Stimulated activated CD8-positive, alpha-beta memory T cell treated with anti-CD3 and anti-CD28 coated beads, Interleukin-4, amount 100 ng/mL, for 24 hours (primary cell): ENCODE measurements at places on chromosomes 6 and 20.

- DNase-seq, result no peak
Observed at GRCh38 chr20:11445161-11445560, 472.5 kb upstream of the BTBD3 start.

DNA sequence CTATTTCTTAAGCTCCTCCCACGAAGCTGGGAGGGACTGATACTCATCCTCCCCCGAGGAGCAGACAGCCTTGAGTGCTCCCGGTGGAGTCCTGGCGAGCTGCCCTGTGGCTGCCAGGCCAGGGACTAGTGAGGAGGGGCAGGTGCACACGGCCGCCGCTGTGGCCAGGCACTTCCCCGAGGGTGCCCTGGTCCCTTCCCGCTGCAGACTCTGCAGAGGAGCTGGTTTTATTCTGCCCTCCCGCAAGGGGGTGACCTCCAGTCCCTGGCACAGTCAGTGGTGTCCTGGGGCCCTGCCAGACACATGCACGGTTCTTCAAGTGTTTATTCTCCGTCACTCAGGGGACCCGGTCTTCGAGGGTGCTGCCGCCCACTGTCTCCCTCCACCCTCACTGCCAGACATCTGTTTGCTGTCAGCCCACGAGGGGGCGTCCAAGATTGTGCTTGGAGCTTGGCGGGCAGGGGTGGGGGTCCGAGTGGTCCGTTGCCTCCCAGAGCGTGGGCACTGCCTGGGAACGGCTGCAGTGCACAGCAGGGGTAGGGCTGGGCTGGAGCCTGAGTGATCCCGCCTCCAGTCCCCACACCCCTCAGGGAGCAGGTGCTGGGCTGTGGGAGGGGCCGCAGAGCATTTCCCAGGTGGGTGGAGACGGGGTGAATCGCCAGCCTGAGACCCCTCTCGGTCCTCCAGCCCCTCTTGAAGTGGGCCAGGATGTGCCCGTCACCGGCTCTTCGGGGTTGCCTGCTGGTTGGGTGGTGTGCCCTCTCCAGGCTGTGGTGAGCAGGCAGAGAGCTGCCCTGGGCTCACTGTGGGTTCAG, 3.1 kb upstream of the CABLES2 start:
- no peak for DNase-seq

DNA sequence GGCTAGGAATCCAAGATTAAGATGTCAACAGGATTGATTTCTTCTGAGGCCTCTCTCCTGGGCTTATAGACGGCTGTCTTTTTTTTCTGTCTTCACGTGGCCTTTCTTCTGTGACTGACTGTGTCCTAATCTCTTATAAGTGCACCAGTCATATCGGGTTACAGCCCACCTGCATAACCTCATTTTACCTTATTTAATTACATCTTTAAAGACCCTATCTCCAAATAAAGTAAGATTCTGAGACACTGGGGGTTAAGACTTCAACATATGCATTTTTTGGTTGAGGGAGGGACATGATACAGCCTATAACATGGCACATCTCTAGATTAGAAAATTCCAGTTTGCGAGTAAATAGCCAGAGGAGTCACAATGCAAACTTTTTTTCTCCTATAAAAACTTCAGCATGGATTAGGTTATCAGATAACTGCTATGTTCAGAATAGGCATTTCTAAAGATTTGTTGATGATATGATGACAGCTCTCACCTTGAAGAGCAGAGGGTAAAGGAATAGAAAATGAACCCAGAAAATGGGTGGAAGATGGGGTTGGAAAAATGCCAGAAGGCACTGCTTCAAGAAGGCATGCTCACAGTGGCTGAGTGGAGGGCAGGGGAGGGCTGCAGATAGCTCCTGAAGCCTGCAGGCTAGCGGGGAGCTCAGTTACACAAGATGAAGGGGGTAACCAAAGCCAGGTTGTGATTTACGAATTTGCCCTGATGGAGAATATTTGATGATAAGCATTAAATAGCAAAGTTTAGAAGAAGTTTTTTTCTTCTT, 8.7 kb upstream of the PDE7B start:
- DNase-seq, result no peak

DNA sequence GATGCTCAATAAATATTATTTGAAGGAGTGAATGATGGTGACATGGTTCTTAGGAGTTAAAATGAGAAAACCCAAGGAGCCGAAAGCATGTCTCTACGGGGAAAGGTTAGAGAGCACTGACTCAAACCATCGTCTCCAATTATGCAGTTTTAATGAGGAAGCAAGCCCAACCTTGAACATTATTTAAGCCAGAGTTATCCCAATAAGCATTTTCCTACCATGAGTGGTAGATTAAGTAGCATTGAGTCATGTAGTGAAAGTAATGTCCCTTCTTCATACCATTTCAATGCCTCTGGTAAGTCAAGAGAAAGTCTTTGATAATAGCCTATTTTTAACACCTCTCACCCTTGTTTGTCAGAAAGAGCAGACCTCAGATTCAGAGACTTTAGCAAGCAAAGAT, 13.5 kb downstream of the TSHZ2 start:
- DNase-seq, result no peak

DNA sequence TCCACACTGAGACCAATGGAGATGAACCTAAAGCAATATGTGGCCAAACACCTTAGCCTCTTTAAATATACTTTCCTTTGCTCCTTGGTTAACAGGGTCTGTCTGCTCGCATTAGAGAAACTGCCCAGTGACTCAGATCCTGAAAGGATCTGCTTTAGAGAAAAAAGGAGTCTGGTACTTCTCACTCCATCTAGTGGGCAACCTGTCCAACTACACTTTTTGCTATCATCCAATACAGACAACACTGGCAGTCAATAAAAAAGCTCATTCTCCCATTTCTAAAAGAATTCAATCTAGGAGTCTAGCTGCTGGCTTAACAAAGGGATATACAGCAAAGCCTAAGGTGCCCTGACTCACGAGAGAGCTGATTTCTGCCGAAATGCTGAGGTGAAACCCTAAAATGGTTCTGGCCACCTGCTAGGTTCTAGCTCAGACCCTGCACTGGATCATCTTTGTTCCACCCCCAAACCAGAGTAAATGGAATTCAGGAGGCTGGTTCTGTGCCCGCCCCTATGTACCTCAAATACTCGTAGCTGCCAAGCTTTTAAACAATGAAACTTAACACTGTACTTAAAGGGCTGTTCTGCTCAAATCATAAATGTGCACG, 11.5 kb downstream of the GNL1 start:
- no peak for DNase-seq

DNA sequence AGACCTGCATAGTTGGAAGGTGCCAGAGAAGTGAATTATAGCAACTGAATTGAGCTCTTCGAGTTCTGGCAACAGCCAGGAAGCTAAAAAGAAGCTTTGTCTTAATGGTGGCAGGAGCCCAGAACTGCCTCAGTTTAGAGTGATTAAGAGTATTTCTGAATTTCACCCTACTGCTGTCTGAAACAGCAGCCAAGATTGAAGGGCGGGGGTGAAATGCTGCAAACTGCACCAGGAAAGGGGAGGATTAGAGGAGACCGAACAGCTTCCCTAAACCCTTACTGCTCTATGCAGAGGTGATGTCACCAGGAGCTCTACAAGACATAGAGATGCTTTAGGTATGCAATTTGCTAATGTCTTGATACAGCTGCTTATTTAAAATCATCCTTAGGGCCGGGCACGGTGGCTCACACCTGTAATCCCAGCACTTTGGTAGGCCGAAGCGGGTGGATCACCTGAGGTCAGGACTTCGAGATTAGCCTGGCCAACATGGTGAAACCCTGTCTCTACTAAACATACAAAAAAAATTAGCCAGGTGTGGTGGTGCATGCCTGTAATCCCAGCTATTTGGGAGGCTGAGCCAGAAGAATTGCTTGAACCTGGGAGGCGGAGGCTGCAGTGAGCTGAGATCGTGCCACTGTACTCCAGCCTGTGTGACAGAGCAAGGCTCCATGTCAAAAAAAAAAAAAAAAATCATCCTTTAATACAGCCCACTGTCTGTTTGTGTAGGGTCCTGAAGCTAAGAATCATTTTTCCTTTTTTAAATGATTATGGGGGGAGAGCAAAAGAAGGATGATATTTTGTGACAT, 91.7 kb upstream of the IYD start:
- no peak for DNase-seq

- no peak for DNase-seq
Observed at GRCh38 chr6:35167505-35167904, 26.4 kb upstream of the TCP11 start.

DNA sequence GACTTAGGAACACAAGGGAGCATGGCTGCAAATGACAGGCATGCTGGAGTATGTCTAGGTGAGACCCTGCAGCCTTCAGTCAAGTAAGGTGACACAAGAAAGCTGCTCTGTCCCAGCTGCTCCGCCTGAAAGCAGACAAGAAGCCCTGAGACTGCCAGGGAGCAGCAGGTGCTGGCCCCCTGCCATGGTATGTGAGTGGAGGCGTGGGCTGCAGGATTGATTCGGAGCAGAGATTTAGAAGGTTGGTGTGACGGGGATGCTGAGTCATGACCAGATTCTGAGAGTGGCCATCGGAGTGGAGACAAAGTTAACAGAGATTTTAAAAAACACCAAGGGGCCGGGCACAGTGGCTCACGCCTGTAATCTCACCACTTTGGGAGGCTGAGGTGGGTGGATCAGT, 17.8 kb downstream of the LRP11 start:
- DNase-seq, result no peak

DNA sequence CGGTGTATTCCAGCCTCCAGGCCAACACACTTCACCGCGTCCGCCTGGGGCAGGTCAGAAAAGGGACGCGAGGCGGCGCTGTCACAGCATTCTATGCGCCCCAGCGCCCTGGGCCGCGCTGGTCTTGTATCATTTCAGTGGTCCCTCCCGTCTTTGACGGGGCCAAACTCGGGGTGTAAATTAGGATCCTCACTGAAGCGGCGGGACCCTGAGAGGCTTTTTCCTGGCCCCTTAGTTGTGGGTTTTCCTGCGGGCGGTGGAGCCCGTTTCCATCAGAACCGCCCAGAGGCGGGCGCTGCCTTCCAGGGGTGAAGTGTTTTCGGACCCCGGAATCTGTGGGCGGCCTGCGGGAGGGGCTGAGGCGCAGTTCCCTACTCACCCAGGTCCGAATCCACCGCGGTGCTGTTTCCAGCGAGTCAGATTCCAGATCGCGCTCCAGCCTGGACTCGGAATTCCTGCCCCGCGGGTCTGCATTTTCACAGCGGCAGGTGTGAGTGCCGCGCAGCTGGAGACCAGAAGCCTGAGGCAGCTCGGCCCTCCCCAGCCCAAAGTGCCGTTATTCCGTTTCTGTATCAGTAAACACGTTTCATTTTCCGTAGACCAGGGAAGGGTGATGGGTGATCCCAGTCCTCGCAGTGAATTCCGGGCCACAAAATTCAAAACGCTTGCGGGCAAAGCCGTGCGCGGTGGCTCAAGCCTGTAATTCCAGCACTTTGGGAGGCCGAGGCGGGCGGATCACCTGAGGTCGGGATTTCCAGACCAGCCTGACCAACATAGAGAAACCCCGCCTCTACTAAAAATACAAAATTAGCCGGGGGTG, 3.9 kb upstream of the MICB start:
- DNase-seq, result peak; percentile 66

DNA sequence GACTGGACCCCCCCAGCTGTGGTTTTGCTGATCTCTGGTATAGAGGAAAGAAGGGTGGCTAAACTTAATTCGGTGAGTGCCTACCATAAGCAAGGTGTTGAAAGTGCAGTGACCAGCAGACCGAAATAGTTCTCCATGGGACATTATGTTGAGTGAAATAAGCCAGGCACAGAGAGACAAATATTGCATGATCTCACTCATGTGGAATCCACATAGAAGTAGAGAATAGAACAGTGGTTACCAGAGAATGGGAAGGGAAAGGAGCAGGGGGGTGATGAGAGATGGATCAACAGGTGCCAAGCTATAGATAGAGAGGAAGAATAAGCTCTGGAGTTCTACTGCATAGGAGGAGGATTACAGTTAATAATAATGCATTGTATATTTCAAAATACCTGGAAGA, 9.7 kb upstream of the GCNT2 start:
- no peak for DNase-seq

GRCh38 chr6:90229331-90230010, 67.2 kb downstream of the BACH2 start:
- DNase-seq, result no peak

- no peak for DNase-seq
Observed at GRCh38 chr6:122422614-122423267, 23.3 kb downstream of the HSF2 start.

DNA sequence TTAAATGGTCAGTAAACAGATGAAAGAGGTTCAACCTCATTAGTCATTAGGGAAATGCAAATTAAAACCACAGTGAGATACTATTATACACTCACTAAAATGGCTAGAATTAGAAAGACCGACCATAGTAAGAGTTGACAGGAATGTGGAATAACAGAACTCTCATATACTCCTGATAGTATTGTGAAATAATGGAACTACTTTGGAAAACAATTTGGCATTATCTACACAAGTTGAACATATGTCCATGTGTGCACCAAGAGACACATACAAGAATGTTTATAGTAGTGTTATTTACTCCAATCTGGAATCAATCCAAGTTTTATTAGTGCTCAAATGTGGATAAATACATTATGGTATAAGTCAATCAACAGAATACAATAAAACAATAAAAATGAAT, 59.6 kb downstream of the AK9 start:
- no peak for DNase-seq

DNA sequence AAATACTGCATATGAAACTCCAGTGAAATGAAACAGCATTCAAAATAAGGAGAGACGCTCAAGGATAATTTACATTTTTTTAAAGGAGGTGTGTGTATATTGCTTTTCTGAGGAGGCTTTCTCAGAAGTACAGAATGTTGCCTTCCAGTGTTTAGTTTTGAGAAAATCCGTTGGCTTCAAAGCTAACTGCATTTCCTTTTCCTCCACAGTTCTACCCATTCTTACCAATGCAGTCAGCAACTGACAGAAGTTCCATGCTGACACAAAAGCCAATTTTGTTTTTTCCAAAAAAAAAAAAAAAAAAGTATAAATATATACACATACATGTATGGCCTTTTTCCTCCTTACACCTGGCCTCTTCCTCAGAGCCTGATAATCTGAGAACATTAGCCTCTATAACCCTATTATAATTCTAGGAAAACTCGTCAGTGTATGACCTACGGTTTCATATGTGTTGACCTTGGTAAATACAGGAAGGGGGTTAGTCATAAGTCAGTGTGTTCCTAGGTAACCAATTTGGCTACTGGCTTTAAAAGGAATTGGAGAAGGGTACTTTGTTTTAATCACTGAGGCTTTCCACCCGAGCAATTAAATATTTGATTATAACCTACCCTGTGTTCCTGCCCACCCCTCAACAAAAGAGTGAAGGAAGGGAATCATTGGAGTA, 24.2 kb downstream of the MGME1 start:
- DNase-seq, result no peak

DNA sequence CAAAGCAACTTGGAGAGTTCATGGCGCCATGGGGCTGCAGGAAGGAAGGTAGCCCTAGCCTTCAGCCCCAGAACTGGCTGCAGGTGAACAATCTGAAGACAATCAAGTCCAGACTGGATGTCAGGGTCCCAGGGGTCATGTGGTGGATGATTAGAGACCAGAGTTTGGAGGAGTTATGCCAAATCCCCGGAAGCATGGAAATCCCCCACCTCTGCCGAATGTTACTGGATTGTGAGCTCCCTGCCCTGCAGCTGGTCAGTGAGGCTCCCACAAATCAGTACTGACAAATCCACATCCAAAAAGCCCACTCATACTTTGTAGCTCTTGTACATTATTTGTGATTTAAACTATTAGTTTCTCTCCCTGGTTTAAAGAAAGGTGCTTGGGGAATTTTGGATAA, 21.3 kb upstream of the CD93 start:
- no peak for DNase-seq

- DNase-seq, result no peak
Observed at GRCh38 chr6:100891079-100891478, 9.9 kb upstream of the ASCC3 start.

GRCh38 chr20:513429-513828, 30.2 kb downstream of the CSNK2A1 start:
- no peak for DNase-seq
